Stimulated activated CD8-positive, alpha-beta memory T cell treated with anti-CD3 and anti-CD28 coated beads, Interleukin-7, amount 100 ng/mL, for 1 hour (primary cell): ENCODE measurements at places on chromosomes 2 and 18.

GRCh38 chr2:143284087-143284675 is 155.0 kb downstream of the ARHGAP15 start:
- DNase-seq, result no peak

DNA sequence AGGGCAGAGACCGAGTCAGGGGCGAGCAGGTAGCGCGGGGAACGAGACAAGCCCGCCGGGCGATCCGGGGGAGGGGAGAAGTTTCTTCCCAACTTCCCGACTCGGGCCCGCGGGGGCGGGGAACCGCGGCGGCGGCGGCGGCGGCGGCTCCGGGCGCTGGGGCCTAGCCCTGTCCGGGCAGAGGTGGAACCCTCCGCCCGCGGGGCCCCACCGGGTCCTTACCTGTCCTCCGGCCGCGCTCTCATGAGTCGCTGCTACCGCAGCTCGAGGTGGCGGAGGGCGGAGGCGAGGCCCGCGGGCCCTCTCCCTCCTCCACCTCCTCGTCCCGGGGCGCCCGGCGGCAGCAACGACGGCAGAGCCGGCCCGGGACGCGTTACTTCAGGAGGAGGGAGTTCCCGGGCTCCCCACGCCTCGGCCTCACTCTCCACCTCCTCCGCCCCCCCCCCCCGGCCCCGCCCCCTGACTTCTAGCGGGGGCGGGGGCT is at the start of gene YES1:
YES1 (minus strand) TSS at position 351 of the 484 bp plus-strand sequence. CDS start 55,415 bp downstream, outside the sequence.
- no peak for DNase-seq

- DNase-seq, result no peak
These were observed 77.0 kb downstream of the RAD51AP2 start for GRCh38 chr2:17441055-17441771.

DNA sequence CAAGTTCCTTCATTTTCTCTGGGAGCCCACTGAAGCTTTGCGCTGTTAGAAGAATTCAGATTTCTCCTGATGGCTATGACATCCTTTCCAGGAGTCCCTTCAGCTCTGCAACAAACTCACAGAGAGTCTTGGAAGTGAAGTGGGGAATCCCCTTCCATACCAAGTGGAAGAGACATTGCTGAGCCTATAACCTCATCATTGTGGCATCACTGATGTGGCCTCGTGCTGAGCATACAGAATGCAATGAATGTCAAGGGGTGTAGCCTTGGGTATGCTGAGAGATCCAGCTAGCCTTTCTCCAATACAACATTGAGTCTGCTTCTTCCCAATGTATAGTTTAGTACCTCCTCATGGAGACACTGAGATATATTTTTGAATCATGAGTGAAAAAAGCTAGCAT is 311.1 kb upstream of the RAB12 start:
- no peak for DNase-seq

DNA sequence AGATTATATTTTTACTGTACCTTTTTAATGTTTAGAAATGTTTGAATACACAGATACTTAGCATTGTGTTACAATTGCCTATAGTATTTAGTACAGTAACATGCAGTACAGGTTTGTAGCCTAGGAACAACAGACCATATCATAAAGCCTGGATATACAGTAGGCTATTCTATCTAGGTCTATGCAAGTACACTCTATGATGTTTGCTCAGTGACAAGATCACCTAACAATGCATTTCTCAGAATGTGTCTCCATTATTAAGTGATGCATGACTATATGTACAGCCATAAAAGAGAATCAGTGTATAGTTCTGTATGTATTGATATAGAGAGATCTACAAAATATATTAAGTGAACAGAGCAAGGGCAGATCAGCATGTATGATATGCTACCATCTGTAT is 616.4 kb downstream of the XIRP2 start:
- DNase-seq, result no peak

- DNase-seq, result no peak
These were observed 318.7 kb downstream of the GBX2 start for GRCh38 chr2:235849489-235849888.
